ENCODE measurements at places on chromosomes 12 and 14.

- DNase-seq: no peak
These were observed 21.7 kb downstream of the STYK1 start for GRCh38 chr12:10652192-10652591.

DNA sequence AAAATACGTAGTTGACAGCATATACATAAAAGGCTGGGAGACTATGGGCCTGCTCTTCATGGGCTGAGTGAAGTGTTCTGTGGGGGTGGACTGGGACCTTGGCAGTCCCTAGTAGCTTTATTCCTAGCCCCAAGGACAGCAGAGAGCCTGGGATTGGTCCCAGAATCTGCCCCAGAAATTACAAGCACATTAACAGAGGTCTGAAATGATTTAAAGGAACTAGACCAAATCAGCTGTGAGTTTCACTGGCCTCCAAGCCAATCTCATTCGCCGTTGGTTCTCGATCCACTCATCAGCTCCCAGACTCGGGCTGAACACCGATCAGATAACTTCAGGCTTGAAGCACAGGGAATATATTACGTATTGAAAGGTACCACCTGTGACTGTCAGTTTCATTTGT, 77.0 kb upstream of the PSMC1 start:
- no peak for DNase-seq

- no peak for DNase-seq
These were observed 66.6 kb upstream of the KCNA5 start for GRCh38 chr12:4977102-4977501.

GRCh38 chr12:11774821-11775220, 125.3 kb downstream of the ETV6 start:
- no peak for DNase-seq

- no peak for DNase-seq
These were observed 71.7 kb downstream of the CMAS start for GRCh38 chr12:22117563-22118237.

Measured in stimulated activated CD8-positive, alpha-beta memory T cell treated with anti-CD3 and anti-CD28 coated beads, Interleukin-15, amount 100 ng/mL, for 24 hours (primary cell).